ENCODE measurements at places on chromosomes 16 and 17.

- DNase-seq = no peak
Measured at GRCh38 chr17:33192951-33193911, 99.9 kb downstream of the ASIC2 start.

GRCh38 chr17:8018436-8018835 lies 16.0 kb downstream of the GUCY2D start:
- DNase-seq = no peak

- DNase-seq = peak; percentile 75
Measured at GRCh38 chr17:57440522-57441269, 184.4 kb downstream of the MSI2 start.

DNA sequence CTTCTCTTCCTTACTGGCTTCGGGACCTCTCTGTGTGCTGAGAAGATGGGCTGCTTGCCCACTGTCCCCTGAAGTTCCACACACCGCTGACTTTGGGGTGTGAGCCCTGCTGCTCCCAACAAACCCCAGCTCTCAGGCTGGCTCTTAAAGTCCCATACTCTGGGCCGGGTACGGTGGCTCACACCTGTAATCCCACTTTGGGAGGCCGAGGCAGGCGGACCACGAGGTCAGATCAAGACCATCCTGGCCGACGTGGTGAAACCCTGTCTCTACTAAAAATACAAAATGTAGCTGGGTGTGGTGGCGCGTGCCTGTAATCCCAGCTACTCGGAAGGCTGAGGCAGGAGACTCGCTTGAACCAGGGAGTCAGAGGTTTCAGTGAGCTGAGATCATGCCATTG lies 17.2 kb downstream of the CD7 start:
- no peak for DNase-seq

DNA sequence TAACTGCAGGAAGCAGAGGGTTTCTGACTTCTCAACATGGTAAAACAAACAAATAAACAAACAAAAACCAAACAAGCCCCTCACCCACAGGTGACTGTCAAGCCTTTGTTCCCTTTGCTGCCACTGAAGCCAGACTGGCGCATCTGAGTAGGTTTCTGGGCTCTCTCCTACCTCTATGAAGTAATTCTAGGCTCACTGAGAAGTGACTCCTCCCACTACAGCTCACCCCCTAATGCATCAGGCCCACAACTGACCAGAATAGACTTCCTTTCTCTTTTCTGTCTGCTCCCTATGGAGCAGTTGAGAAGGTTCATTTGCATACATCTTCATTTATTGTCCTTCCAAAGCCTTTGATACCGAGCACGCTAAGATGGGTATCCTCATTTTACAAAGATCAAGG lies 77.0 kb upstream of the CCL2 start:
- DNase-seq = no peak

DNA sequence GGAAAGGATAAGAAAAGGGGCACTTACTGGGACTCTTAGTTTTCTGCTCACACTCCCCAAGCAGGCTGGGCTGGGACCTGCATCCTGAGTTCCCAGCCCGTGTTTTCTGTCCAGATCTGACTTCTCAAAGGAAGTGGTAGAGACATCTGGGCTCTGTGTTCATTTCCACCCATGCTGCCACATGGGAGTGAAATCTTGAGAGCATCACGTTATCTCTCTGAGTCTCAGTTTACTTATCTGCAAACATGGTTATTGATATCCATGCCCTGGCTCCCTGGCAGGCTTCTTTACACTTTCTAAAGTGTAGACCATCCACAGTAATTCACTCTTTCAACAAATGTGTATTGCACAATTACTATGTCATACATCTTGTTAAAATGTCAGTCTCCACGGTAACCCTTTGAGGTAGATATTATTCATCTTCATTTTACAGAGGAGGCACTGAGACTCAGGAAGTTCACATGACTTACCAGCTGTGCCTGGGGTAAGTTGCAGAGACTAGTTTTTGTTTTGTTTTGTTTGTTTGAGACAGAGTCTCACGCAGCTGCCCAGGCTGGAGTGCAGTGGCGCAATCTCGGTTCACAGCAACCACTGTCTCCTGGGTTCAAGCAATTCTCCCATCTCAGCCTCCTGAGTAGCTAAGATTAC lies 3.4 kb downstream of the ZNF688 start:
- no peak for DNase-seq

- peak; percentile 9 for DNase-seq
Measured at GRCh38 chr16:49491771-49492761, 118.5 kb downstream of the C16orf78 start.

DNA sequence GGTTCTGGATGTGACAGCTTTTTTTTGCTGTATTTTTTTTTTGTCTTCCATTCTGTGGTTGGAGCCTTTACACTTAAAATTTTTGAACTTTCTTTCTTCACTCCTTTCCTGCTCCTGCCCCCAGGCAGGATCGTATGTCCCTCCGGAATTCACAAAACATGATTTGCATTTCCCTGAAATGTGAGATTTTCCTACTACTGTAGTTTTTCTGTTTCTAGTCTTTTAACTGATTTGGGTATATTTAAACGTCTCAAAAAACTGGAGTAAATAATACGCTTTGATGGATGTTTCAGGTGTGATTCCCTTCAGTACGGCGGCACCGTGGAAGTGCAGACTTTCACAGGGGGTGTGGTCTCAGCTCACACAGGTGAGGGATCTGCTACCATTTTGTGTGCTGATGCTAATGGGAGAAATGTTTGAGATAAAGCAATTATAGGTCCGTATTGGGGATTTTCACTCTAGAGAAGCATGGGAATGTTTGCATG lies 686 bp downstream of the SRCAP start:
- no peak for DNase-seq

DNA sequence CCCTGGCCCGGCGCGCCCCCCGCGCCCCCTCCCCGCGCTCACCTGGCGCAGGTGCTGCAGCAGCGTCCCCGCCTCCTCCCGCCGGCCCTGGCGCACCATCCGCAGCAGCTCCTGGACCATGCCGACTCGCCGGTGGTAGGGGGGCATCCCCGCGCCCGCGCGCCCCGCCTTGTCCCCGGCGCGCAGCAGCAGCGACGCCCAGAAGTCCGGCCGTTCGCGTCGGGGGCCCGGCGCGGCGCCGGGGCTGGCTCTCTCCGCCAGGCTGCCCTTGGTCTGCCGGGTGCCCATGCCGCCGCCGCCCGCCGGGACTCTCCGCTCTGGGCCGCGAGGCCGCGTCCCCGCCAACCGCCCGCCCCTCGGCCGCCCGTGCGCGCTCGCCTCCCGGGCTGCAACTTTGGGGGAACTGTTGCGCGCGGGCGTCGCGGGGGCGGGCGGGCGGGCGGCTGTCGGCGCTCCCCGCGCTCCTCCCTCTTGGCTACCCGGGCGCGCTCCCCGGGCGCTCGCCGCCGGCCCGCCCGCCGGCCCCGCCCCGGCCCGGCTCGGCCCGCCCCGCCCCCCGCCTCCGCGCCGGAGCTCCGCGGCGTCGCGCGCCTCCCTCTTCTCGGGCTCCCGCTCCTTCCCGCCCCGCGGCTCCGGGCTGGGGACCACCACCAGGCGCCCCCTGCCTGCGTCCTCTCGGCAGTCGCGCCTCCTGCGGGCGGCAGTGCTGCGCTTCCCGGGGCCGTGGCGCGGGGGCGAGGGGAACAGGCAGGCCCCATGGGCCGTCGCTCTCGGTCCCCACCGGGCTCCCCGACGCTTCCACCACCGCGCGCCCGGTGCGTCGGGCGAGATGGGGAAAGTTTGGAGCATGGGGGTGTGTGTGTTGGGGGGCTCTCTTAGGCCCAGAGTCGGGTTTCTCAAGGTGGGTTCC lies at the start of gene LRRC75A:
TSS of gene LRRC75A (minus strand) at position 491 of the 910 bp plus-strand sequence. CDS start at position 288, 203 bp downstream.
- peak; percentile 46 for DNase-seq

DNA sequence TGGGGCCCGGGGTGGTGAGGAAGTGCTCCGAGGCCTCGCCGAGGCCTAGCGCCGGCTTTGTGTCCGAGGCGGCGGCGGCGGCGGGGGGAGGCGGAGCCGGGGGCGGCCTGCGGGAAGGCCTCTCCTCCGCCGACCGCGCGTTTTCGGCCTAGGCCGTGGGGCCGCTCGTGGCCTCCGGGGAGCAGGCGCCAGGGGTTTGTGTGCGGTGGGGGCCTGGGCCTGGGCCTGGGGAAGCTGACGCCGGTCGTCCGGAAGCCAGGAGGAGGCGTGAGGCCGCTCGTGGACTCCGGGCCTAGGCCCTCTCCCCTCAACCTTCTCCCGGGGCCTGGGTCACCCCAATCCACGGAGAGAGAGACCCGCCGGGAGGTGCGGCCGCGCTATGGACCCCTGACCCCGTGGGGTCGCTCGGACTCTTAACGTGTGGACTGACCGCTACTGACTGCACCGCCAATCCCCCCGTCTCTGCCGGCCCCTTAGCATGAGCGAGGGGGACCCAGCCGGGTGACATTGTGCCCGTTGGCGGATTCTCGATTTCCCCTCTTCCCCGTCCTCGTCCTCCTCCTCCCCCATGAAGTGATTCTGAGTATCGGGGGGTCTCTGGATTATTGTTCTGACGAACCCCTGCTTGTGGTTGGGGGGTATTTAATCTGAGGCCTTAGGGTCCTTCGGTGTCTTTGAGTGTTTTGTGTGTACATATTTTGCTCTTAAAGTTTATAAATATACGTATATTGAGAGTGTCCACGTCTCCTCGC lies 660 bp downstream of the RBBP6 start:
- DNase-seq = no peak

DNA sequence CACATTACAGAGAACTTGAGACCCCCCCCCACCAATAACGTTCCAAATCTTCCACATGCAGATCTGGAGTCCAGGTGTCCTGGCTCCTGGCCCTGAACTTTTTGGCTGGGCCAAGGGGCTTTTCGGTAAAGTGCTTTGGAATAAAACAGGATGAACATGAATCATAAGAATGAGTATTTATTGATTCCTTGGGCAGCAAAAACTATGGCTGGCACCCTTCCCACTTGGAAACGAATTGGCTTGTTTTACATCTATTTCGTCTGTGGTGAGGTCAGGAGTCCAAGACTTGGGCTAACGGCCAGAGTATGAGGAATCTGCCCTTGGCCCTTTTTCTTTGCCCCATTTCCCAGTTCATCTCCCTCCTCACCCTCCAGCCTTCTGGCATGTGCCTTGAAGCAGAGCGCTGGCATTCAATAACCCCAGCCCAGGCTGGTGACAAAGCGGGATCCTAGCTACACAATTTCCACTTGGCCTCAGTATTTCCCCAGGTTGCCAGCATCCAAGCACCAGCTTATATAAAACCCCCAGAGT lies 4.1 kb upstream of the UBTF start:
- no peak for DNase-seq

- DNase-seq = no peak
Measured at GRCh38 chr16:1337486-1337885, 4.0 kb downstream of the BAIAP3 start.

- DNase-seq = no peak
Measured at GRCh38 chr16:47052666-47053640, 79.5 kb upstream of the DNAJA2 start.

GRCh38 chr17:17900615-17901520 lies 64.1 kb upstream of the SREBF1 start:
- no peak for DNase-seq

DNA sequence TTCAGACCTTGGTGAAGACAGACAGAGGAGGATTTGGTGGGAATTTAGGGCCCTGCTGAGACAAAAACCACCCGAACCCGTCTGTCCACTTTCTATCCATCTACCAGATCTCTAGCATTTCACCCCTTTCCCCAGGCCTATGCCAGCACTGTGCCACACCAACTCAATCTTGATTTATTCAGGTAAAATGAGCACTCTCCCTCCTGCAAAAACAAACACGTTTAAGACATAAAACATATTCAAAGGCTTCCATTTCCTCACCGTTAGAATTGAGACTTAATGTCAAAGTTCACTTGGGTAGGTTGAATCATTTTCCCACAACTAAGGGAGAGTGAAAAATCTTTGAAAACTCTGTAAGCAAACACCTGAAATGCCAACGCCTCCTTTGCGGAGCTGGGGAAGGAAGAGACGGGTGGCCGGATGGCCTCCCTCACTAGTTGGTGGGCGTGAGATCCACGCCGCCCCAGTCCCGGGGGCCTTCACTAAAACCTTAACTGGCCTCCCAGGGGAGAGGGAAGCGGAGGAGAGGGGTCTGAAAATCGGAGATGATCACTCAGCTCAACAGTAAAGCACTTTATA lies 862 bp downstream of the DCAKD start:
- no peak for DNase-seq

- no peak for DNase-seq
Measured at GRCh38 chr16:9035996-9036395, 55.4 kb upstream of the HAPSTR1 start.

- DNase-seq = no peak
Measured at GRCh38 chr17:4950746-4951204, at the start of gene ENO3. Gene ENO3, plus strand, starts transcription at chr17:4951119. Its CDS starts 711 bp downstream, at chr17:4951830.

DNA sequence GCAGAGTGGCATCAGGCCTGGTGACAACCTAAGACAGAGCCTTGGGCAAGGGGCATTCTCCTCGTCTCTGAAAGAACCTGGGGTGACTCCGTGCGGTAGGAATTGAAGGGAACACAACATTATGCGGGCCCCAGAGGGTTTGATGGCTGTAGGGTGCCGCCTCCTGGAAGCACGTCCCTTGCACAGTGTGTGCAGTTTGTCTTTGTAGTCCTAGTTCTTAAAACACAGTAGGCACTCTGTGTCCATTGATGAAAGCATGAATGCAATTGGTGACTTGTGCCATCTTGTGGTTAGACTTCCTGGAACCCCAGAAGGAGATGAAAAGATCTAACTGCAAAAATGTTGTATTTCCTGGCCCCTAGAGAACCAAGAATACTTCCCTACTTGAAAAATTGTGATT lies 279.8 kb downstream of the UTP18 start:
- no peak for DNase-seq

GRCh38 chr16:88367560-88367959 lies 15.2 kb upstream of the ZNF469 start:
- no peak for DNase-seq

GRCh38 chr17:12330456-12330855 lies 309.8 kb downstream of the MAP2K4 start:
- DNase-seq = no peak

- DNase-seq = no peak
Measured at GRCh38 chr16:56682703-56683397, 580 bp downstream of the MT1X start.

GRCh38 chr16:56945847-56946527 lies 14.0 kb downstream of the HERPUD1 start:
- no peak for DNase-seq

DNA sequence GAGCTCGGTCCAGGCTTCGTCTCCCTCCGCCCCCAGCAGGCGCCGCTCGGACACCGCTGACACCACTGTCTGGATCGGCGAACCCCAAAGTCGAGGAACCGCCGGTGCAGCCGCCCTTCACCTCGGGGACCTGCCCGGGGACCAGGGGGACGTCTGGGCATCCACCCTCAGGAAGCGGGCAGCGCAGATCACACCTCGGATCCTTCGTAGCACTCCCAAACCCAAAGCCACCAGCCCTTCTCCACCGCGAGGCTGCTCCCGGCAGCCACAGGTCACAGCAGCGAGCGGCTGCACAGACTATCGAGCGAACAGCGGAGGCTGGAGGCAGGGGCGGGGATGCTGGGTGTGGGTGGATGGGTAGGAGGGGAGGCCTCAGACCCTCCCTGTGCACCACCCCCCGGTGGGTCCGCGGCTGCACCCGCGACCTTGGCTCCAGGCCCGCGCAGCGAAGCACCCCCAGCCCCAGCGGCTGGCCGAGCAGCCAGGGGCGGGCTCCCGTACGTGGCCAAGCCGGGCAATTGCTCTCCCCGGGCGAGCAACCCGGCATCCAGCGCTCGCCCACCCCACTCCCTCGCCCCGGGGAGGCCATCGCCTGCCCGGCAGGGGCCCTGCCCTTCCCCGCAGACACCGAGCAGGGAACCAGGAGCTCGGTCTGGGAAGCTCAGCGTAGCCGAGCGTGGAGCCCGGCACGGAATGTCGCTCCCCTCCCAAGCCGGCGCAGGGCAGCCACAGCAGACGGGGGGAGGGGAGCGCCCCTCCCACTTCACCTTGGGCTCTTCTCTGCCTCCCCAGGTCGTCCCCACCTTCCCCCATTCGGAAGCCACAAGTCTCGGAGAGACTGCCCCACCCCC lies 1.0 kb downstream of the SDK2 start:
- no peak for DNase-seq

- no peak for DNase-seq
Measured at GRCh38 chr17:31674717-31675349, 184.2 kb downstream of the COPRS start.

All from stimulated activated CD4-positive, alpha-beta T cell treated with anti-CD3 and anti-CD28 coated beads, Interleukin-1b, Interleukin-23, amount 100 ng/mL, for 24 hours (primary cell).